ENCODE measurements at places on chromosomes 12 and 14.
A peak's percentile ranks its signal among the peaks of the same experiment; 100 is the strongest.

- peak; percentile 73 for DNase-seq
Observed at GRCh38 chr12:121800694-121801594, 2.9 kb upstream of the SETD1B start.

GRCh38 chr14:25111061-25111601 is 61.2 kb upstream of the STXBP6 start:
- DNase-seq: no peak

DNA sequence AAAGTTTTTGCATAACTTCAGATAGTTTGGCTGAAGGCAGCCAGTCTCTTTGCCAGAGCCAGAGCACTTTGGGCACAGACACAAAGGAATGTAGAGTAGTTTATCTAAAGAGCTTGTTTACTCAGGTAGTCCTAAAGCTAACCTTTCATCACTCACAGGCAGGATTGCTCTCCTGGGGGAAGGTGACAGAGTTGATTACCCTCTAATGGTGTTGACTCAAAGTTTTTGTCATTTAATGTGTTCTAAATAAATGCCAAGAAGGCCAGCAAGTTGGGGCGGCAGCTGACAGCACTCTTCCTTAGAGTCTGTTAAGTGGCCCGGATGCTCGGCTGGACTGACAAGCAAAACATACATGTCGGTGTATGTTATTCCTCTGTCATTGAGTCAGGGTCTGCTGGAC is 9.3 kb upstream of the TAS2R46 start:
- DNase-seq: no peak

DNA sequence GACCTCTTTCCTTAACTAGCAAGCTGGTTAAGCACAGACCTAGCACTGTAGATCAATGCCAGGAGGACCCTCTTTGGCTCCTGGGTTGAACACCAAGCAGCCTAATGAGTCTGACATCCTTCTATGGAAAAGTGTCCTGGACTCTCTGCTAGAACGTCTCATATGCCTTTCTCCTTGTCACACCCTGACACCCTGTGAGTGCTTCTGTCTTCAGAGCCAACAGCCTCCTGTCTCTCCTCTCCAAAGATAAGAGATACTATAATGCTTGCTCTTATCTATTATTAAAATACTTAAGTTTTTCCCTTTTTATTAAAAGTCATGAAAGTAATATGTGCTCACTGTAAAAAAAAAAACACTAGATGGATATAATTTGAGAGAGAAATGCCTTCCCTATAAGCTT is 222.7 kb downstream of the FOXN3 start:
- DNase-seq: no peak

DNA sequence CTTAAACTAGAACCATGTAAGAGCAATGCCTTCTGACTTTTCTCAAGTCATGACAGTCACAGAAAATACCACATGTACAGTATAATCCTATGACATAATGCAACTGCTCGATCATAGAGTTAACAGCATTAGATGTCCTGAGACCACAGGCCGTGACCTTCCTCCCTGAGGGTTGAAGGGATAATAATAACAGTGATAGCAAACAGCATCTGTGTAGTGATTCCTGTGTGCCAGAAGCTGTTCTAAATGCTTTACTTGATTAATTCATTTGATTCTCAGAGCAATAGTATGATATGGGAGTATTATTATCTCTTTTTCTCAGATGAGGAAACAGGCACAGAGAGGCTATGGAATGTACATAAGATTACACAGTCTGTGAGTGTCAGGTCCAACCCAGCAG is 53.2 kb downstream of the SLC35F4 start:
- DNase-seq: no peak

DNA sequence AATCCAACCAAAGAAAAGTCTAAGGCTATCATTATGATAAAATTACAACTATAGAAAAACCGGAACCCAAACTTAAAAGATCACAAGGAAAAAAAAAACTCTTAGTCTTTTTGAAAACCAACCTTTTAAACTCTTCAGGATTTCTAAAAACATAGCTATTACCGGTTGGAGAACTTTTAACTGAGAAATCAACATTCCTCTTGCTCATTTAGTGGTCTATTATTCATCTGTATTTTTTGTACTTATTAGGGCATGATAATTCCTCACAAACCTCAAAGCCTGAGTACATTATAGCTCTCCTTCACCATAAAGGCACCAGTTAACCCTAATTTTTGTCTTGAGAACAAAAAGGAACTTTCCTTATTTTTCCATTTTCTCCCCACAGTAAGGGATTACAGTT is 10.4 kb downstream of the LUM start:
- no peak for DNase-seq

DNA sequence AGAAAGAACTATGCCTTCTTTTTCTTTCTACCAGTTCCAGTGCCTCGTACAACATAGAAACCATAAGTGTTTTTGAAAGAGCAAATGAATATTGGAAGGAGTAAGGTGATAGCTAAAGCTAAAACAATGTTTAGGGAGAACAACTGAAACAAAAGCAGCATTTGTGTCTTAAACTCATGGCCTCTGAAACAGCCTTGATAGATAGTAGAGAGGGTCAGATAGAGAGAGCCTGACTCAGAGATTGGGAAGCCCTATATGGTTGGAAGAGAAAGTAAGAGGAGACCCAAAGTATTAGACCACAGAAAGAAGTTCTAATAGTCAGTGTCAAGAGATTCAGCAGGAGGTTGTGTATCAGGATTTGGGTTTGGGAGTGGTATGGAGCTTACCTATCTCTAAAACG is 79.6 kb upstream of the IFNG-AS1 start:
- DNase-seq: no peak

GRCh38 chr12:65204886-65205525 is 35.6 kb downstream of the LEMD3 start:
- DNase-seq: no peak

DNA sequence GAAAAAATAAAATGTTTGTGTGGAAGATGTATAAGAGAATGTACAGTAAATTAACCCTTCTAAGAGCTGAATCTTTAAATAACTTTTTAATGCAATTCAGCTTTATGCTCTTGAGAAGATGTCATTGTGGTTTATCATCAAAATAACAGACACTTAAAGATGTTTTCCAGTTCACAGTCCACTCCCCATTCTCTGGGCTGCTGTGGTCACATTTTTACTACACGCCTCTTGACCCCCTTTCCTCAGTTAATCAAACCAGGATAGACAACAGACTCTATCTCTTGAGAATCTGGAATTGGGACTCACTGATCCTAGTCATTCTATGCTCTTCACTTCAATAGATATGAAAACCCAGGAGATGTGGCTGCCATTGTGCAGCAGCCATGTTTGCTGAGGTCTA is 24.7 kb upstream of the OR6J1 start:
- DNase-seq: no peak
